ENCODE measurements at places on chromosomes 13 and 19. TPM values are rescaled to one million over a fixed set of nuclear protein-coding genes. Genes with fewer than 3 reads are reported as not detected.
A peak's percentile ranks its signal among the peaks of the same experiment; 100 is the strongest.

The APOC4 gene
- polyA plus RNA-seq, result not detected

GRCh38 chr13:23797276-23797903 lies 91.8 kb downstream of the MIPEP start:
- no peak for DNase-seq

DNA sequence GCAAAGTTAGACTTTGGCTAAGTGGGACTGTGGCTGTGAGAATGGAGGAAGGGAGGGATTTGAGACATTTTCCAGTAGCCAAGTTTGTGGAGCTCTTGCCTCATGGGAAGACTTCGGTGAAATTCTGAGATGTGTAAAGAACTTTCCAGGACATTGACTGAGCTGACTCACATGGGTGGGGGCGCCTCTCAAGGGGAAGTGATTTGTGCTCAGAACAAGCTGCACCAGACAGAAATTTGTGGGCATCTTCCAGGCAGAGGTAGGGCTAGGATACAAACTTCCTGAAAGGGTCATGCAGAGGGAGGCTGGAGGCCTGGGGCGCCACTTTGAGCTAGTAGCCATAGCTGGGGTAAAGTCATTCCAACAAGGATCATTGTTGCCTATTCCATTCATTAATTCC lies 9.8 kb upstream of the SIGLEC10 start:
- no peak for DNase-seq

DNA sequence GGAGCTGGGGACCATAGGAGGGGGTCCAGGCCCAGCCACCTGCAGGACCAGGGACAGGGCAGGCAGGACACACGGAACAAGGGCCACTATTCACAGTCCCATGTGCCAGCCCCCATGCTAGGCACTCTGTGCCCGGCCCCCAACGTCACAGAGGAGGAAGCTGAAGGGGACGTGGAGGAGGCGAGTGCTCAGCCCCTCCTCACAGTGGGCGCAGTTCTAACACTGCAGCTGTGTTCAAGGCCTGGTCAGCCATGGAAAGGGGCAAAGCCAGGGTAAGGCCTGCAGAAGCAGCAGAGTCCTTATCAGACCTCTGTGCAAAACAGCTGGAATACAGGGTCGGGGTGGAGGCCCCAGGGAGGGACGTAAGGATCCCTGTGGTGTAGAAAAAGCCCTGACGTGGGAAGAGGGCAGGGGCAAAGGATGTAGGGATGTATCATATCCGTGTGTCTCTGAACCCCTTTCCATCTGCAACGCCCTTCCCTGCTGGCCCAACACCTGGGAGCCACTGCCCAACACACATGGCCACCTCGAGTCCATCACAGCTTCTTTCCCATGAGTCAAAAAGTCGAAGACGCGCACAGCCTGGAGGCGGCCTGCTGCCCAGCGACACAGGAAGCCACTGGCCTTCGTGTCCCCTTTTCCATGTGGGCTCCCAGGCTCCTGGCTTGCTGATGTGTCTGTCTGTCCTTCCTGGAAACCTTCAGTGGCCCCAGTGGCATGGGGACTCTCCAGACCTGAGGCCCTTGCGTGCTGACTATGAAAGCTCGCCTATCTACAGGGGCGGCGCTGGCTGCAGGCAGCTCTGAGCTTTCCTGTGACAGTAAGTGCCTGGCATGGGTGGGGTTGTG lies 28.0 kb downstream of the SH3GL1 start:
- no peak for DNase-seq

GRCh38 chr19:1975162-1975480 lies 34.1 kb downstream of the CSNK1G2 start:
- DNase-seq, result no peak

GRCh38 chr19:18194554-18195238 lies 1.7 kb downstream of the MPV17L2 start:
- DNase-seq, result no peak

- DNase-seq, result no peak
These were observed 5.2 kb upstream of the ZNF836 start for GRCh38 chr19:52176574-52176973.

- DNase-seq, result no peak
These were observed 949 bp upstream of the ZNF260 start for GRCh38 chr19:36528921-36529518.

DNA sequence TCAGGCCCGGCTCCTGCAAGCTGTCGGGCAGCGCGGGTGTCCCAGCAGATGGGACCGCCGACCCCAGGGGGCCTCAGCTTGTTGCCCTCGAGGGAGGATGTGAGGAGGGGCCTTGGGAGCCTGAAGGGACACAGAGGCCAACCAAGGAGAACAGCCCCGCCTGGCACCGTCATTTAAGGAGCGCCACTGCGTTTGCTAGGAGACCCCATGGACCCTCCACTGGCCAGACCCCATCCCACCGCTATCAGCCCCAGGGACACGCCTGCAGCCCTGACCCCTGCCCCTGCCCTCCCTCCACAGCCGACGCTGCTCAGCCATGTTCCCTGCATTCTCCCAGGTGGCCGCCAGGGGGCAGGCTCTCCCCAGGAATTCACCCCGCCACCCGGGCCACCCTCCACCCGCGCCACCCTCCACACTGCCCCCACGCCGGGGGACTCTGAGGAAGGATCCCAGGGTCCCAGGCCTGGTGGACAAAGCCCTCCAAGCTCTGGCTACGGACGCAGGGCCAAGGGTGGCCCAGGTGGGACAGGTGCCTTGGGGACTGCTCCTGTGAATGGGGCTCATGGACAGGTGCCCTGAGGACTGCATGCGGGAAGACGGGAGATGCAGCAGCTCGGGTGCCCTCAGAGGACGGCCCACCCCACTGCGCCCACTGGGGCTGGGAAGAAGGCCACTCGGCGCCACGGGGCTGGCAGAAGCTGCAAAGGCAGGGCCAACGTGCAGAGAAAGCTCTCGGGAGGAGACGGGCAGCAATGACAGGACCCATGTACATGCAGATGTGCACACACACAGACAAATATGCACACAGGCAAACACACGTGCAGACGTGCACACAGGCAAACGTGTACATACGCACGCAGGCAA lies 34.4 kb downstream of the PIP5K1C start:
- DNase-seq, result peak; percentile 61

DNA sequence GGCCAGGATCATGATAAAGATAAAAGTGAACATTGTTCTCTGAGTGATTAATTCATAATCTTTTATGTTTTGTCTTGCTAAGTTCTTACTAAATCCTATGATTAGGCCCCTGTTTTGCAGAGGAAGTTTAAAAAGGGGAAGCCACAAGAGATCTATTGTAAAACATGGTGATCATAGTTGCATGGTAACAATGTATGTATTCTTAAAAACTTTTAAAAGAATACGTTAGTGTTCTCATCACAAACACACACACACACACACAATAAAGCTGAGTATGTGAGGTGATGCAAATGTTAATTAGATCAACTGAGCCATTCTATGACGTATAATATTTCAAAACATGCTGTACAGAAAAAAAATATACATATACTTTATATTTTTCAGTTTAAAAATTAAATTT lies 51.2 kb downstream of the MBD3L2B start:
- DNase-seq, result no peak

Measured in muscle of arm (tissue), 14 donors.